Hematopoietic multipotent progenitor cell treated with erythropoietin and hydrocortisone succinate and interleukin-3 and kit ligand, for 15 days (in vitro differentiated cells): ENCODE measurements at places on chromosomes 7 and 10.
A peak's percentile ranks its signal among the peaks of the same experiment; 100 is the strongest.

DNA sequence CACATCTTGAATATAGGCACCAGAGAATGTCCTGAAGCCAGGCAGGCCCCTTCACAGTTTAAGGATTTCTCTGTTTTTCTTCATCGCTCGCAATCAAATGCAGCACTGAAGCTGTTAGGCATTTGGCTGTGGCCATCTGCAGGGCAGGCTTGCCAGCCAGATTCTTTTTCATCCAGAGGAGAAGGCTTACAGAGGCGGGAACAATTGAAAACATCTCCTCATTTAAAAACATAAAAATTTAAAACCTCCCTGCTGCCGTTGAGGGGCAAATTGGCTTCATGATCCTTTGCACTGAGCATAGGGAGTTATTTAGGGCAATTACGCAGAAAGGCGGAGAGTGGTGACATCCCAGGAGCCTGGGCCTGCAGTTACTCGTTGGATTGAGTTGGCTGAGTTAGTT is 500.0 kb downstream of the TYW1 start:
- no peak for DNase-seq

GRCh38 chr10:68074031-68074774 is 880 bp downstream of the HERC4 start:
- no peak for DNase-seq

GRCh38 chr7:937856-938484 is 16.5 kb downstream of the ADAP1 start:
- DNase-seq, result no peak

DNA sequence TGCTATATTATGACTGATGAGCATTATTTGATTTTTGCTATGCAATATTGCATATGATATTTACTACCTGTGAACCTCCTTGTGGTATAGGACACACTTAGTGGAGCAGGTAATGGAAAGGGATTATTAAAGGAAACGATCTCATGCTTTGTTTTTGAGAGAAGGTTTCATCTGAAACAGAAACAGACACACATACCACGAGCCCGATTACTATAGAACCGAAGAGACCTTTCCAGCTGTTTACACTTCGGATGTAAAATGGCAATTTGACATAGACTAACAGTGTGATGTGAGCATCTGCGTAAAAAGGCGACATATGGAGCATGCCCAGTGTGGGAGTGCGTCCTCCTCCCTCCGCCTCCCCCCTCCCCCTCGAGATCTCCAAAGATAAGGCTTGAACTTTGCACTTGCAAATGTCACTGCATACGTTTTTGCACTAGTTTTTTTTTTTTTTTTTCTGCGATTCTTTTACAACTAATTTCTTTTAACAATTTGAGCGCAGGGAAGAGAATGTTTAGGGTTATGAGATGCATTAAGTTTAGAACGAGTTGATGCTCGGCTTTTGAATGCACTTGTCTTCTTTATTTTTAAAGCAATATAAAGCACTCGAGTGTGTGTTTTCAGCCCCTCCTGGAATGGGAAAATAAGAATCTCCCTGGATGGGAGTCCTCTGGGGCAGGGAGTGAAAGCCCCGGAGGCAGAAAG is 251.0 kb downstream of the NSUN6 start:
- DNase-seq, result no peak

DNA sequence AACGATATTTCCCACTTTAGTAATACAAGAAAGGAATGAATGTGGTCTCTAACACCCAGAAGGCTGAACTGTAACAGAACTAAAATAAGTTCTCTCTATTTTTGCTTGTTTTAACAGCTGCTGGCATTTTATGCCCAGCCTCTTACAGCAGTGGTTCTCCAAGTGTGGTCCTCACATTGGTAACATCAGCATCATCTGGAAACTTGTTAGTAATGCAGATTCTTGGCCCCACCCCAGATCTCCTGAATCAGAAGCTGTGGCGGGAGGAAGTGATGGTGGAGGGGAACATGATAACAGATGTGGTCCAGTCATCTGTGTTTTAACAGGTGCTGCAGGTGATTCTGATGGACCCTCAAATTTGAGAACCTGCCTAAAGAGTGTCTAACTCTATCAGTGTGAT is 170.1 kb downstream of the TMEM26 start:
- no peak for DNase-seq

DNA sequence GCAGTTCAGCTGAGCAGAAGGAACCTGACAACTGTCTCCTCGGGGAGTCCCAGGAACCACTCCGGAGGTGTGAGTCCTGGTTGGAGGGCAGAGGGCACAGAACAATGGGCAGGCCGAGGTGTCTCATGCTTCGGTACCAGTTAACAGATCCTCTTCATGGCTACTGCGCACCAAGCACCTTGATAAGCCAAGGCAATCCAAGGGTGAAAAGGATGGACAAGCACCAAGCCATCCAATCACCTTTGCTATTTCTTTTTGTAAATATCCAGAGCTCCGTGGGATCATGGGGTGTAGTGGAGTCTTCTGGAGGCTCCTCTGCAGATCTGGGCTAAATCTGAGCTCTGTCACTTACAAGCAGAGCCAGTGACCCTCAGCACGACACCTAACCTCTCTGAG is 233.5 kb downstream of the WDR11 start:
- no peak for DNase-seq

DNA sequence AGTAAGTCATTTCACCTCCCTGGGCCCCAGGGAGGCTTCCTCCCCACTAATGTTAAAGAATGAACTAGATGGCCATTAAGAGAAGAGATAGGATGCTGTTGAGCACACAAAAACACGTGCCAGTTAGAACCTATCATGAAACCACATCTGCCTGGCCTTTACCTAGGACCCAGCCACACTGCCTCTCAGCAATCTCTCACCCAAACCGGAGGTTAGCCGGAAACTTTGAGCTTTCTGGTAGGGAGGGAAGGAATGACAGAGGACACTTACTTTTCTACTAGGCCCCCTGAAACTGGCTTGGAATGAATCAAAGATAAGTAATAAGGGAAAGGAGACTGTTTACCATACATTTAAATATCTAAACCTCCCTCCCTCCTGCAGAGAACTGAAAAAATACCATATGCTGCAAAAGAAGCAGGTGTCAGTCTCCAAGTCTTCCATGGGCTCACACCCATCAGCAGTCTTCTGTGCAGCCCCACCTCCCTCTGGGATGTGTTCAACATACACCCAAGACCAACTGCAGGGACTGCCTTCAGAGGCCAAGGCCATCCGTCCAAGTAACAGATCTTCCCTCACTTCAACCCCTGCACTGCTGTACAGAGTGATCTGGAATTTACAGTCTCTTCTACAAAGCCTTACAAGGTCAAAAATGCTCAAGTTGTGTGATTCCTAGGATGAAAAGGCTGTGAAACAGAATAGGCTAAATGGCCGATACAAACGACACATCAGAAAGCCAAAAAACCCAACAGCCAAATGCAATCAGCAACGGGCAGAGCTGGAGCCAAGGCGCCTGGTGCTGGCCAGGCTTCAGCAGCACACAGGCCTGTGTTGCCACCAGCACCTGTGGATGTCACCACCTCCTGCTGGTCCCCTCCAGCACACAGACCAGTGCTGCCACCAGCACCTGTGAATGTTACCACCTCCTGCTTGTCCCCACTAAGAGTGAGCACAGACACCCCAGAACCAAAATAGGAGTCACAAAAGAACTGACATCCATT is 42.4 kb downstream of the SORBS1 start:
- no peak for DNase-seq

- DNase-seq, result no peak
These were observed 10.9 kb downstream of the PDZD8 start for GRCh38 chr10:117364110-117364960.

DNA sequence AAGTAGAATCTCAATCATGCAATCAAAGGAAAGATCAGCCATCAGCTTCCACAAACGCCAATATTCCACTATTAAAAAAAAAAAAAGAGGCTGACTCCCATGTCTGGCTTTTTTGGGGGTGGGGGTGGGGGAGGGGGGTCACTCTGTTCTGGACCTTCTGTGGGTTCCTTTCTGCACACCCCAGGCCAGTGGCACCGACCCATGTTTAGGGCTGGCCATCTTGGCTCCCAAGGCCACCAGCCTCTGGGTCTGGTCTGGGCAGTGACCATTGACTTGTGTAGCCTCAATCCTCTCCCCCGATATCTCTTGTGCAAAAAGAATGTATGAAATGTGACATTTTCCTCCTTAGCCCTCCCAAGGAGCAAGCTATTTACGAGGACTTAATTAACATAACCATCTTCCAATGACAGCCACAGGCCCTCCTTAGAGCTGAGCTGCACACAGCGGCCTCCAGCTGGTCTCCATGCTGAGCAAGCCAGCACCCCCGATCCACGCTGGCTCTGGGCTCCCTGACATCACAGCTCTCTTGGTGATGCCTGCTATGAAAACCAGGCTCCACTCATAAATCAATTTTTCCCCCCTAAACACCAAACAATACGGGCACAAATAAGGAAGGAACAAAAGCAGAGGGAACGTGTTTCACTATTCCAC is 100.1 kb downstream of the ZRANB1 start:
- no peak for DNase-seq

DNA sequence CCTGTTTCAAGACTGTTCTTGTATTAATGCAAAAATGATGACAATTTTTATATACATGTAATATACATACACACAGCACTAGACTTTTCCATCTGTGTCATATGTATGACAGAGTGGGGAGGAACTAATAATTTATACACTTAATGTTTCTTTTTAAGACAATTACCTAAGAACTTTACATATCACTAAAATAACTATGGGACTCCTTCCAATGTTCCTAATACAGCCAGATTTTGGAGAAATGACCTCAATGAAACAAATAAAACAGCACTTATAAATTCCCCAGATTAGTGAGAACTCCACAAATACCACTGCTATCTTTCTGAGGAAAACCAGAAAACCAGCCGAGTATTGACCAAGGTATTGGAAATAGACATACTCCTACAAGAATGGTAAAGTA is 199.4 kb downstream of the ELMO1 start:
- DNase-seq, result no peak

GRCh38 chr10:13840036-13840435 is 253.3 kb downstream of the PRPF18 start:
- no peak for DNase-seq

DNA sequence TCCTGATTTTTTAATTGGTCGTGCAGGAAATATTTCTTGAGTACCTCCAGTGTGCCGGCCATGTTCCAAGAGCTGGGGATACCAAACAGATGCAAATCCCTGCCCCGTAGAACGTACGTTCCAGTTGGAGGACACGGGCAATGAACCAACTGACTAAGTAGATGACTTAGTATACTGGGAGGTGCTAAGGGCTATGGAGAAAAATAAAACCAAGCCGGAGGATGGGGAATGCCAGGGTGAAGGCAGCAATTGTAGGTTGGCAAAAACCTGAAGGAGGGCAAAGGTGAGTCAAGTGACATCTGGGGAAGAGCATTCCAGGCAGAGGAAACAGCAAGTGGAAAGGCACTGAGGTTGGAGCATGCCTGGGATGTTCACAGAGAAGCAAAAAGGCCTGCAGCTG is 6.8 kb upstream of the VSIR start:
- DNase-seq, result no peak

DNA sequence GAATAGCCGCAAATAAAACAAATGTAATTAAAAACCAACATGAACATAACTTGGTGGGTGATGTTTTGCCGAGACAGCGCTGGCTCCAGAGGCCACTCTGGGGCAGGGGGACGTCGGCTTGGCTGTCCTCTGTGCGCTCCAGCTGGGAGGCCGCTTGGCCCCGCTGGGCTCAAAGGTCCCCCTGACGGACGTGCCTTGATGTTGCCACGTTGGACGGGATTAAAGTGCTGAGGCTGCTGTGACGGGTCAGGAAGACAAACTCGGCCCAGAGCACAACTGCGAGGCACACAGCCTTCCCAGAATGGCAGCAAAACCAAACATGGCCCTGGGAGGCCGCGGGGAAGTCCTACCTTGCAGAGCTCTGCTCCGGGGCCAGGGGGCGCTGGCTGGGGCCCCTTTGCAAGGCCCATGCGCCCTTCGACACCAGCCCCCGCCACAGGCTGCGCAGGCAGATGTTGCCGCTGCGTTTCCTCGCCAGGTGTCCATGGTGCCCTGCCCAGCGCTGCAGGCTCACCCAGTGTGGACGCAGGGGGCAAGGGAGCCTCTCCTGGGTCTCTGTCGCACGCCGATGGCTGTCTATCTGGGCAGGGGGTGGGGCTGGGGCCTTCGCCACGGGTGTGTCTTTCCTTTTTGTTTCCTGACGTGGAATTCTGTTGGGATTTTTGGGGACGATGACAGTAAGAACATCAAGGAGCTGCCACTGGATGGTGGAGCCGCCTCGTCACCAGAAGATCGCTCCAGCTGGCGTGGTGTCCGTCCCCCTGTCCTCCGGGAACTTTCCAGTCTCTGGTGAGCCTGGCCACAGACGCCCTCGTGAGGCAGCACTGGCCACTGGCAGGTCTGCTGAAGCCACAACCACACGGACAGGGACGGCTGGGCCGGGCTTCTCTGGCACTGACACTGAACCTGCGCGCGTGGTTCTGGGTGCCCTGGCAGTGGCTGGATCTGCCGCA is 99.6 kb upstream of the DIP2C start:
- no peak for DNase-seq

- peak; percentile 86 for DNase-seq
These were observed 672 bp downstream of the LCOR start for GRCh38 chr10:96832721-96833219.

DNA sequence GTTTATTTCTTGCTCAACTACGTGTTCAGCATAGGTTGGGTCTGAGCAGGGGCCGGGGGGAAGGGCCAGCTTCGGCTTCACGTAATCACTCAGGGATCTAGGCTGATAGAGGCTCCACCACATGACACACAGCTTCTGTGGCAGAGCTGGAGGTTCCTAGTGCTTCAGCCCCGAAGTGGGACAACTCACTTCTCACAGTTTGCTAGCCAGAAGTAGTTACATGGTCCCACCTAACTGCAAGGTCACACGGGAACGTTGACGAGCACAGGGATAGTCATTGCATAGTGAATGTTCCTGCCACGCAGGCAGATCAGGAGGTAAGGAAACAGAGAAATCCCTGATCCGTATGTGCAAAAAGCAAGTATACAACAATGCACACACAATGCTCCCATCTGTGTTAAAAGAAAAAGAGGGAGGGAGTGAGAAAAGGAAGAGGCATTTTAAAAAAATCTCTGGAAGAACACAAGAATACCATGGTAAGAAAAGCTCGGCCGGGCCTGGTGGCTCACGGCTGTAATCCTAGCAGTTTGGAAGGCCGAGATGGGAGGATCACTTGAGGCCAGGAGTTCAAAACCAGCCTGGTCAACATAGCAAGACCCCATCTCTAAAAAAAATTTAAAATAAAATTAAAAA is 16.9 kb downstream of the SMURF1 start:
- no peak for DNase-seq

DNA sequence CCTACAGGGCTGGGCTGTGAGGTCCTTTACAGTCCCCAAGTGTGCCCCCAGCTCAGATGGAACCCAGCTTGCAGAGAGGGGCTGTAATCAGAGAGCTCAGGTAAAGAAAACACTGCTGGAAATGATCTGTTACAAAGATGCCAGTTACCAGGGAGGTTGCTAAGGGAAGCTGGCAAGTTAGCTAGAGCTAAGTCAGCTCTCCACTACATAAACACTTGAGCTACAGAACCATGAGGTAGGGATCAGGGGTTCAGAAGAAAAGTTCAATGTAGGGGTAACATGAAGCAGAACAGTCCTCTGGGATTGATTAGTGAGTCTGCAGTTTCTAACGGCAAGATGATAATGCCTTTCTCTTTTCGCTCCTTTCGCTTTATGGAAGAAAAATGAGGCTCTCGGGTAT is 53.1 kb upstream of the TM9SF3 start:
- DNase-seq, result no peak

GRCh38 chr10:49151481-49151880 is 17.7 kb upstream of the FAM170B start:
- DNase-seq, result no peak
